ENCODE measurements at places on chromosomes 16 and 17.

GRCh38 chr16:4055748-4056147, 60.5 kb downstream of the ADCY9 start:
- no peak for DNase-seq

DNA sequence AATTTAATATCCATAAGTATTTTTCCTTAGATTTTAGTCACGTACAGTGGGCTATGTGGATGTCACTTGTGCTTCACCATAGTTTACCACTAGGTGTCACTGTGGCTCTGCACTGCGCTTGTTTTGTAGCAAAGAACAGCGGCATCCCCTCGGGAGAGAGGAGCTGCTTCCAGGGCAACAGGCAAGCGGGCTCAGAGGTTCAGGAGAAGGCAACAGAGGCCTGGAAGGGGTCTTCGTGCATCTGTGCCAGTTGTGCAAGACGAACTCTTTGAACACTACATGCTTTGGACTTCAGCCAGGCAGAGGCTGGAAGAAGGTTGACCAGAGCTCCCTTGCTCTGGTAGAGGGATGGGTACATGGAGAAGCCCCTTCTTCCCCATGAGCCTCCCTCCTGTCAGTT, 20.6 kb downstream of the CYB561 start:
- DNase-seq: peak; percentile 67

DNA sequence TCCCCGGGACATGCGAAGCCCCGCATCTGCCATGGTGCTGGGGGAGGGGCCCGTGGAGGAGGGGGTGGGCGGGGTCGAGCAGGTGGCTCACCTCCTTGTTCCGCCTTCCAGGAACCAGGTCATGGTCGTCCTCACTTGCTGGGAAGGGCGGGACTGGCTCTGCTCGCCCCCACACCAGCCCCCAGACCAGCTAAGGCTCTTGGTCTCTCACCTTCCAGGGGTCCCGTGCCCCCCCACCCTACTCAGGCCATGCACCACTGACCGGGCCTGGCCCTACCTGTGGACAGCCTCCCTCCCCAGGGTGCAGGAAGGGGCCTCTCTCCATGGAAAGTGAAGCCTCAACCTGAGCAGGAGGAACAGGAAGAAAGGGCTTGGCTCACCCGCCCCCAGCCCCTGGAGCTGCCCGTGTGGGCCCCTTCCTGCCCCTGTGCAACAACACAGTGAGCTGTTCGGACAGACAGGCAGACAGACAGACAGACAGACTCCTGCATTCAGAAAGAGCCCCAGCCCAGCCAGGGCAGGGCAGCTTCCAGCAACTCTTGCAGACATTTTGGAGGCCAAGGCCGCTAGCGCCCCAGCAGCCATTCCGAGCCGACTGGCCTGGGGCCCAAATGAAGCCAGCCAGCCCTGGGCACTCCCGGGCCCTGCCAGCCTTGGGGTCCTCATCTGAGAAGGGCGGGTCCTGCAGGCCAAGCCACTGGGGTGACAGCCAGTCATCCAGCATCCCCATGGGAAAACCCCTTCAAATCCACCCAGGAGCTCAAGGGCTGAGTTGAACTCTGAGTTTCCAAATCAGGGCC, 8.1 kb upstream of the KREMEN2 start:
- DNase-seq: peak; percentile 84

GRCh38 chr17:42678951-42679491, 2.2 kb upstream of the PLEKHH3 start:
- DNase-seq: peak; percentile 28
